ENCODE measurements at places on chromosomes 11 and 22.

GRCh38 chr11:71420455-71421241 lies 27.5 kb downstream of the DHCR7 start:
- no peak overlapping the region for H3K27ac ChIP-seq
- no peak overlapping the region for H3K4me3 ChIP-seq
- H3K27me3 ChIP-seq = no peaks in the 10 kb centered on the region
- no peaks in the 10 kb centered on the region for H3K4me1 ChIP-seq
- no peaks in the 10 kb centered on the region for H3K36me3 ChIP-seq

GRCh38 chr11:131253656-131254151 lies 116.7 kb upstream of the NTM start:
- DNase-seq = no peak
- no peaks in the 10 kb centered on the region for H3K4me1 ChIP-seq

DNA sequence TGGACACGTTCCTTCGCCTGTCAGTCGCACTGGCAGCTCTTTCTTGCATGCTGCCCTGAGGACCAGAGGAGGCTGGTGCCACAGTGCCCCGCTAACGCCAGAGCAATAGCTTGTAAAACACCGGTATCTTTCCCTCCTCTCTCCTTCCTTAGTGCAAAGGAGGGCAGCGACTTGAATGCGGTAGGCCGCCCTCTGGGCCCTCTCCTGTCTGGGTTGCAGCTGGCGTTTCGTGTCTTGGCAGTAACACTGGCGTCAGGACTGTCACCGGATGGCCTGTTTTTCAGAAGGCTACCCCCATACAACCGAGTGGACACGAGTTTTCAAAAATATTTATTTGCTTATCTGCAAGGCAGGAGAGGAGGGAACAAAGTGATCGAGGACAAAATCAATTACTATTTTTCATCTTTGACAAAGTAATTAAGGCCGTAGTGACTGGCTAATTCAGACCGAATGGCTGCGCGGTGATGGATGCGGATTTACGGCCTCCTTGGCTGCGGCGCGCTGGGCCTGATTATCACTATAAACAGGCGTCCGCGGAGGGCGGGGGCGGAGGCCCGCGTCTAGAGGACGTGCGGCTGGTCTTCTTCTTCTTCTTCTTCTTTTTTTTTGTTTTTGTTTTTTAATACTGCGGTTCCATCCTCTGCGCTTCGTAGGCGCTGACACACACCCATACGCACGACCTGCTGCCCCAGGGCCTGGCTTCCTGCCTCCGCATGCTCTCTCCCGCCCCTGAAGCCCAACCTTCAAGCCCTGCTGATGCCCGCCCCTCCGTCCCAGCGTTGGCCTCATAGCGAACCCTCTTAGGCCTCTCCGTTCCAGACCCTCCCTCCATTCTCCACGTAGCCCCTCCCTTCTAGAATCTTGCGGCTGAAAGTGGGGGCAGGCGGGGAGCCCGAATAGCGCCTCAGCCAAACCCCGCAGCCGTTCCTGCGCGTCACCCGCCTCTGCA lies 2.9 kb upstream of the SLC6A5 start:
- H3K27ac ChIP-seq = no peak overlapping the region
- H3K27me3 ChIP-seq = peaks cover 75% of the 10 kb centered on the region
- no peaks in the 10 kb centered on the region for H3K36me3 ChIP-seq
- H3K4me3 ChIP-seq = no peak overlapping the region
- peaks cover 5% of the 10 kb centered on the region for H3K4me1 ChIP-seq

DNA sequence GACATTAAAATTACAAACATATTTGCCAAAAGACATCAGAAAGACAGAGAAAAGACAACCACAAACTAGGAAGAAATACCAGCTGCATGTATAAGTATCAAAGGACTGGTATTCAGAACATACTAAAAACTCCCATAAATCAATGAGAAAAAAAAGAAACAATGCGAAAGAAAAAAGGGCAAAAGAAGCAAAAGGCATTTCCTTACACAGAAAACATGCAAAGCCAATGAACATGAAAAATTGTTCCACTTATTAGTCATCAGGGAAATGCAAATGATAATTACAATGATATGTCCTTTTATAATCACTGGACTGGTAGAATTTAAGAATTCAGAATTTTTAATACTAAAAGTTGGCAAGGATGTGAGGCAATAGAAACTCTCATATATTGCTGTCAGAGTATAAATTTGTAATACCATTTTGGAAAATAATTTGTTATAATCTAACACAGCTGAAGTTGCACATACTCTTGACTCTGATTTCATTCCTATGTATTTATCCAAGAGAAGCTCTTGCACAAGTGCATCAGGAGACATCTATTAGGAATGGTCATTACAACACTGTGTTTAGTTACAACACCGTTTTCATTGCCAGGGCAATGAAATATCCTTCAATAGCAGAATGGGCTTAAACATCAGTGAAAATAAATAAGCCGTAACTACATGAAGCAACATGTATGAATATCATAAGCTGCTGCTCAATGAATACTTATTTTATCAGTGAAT lies 279.7 kb downstream of the SWAP70 start:
- DNase-seq = no peak
- no peak overlapping the region for H3K4me3 ChIP-seq
- H3K27ac ChIP-seq = peak overlapping the region; percentile 7

GRCh38 chr11:120579611-120580031 lies 68.1 kb downstream of the GRIK4 start:
- no peaks in the 10 kb centered on the region for H3K36me3 ChIP-seq
- H3K27me3 ChIP-seq = no peaks in the 10 kb centered on the region
- no peak overlapping the region for H3K27ac ChIP-seq
- H3K4me1 ChIP-seq = no peaks in the 10 kb centered on the region
- DNase-seq = peak; percentile 7

DNA sequence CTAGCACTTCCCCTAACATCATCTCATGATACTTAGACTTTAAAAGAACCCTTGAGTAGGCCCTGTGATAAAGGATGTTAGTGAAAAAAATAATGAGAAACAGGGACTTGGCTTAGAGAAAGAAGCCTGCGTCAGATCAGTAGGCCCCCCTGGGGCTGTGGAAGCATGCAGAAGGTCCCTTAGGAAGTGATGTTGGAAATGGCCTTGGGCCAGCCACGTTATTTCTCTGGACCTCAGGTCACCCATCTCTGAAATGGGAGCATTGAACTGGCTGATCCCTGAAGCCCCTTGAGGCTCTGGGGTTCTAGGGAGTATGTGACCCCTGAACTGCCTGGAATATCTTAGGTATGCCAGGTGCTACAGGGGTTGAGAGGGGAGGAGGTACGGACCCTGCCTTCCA lies 40.2 kb downstream of the MCM5 start:
- no peaks in the 10 kb centered on the region for H3K4me1 ChIP-seq
- no peak for DNase-seq

GRCh38 chr11:45141171-45141570 lies 5.3 kb upstream of the PRDM11 start:
- no peak overlapping the region for H3K27ac ChIP-seq
- no peak for DNase-seq
- no peaks in the 10 kb centered on the region for H3K36me3 ChIP-seq
- H3K27me3 ChIP-seq = no peaks in the 10 kb centered on the region
- no peak overlapping the region for H3K4me3 ChIP-seq
- H3K4me1 ChIP-seq = peaks cover 11% of the 10 kb centered on the region

DNA sequence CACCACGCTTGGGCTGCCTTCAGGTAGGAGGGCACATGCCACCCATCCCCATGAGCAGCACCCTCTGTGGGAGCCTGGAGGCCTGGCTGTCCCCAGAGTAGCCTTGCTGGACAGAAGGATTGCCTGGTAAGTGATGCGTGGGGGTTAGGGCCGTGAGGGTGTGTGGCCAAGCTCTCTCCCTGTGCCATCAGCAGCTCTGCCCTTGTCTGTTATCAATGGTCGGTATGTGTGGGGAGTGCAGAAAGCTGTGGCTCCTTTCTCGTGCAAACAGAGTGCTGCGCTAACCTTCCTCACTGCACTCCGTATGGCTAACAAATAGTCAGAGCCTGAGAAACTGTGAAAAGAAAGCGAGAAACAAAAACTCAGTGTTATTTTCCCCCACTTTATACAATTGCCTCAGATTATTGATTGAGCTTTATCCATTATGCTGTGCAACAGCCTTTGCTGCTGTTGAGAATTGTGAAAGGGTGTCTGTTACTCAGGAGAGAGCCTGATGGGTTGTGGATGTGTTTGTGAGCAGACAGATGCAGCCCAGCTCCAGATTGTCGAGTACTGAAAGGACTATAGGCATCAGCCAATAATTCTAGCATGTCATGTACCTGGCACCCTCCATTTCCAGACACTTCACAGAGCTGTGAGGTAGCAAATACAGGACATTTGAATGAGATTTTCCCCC lies 432.2 kb downstream of the NTM start:
- no peak overlapping the region for H3K27ac ChIP-seq
- no peaks in the 10 kb centered on the region for H3K36me3 ChIP-seq
- H3K4me1 ChIP-seq = no peaks in the 10 kb centered on the region
- no peak overlapping the region for H3K4me3 ChIP-seq
- DNase-seq = no peak

DNA sequence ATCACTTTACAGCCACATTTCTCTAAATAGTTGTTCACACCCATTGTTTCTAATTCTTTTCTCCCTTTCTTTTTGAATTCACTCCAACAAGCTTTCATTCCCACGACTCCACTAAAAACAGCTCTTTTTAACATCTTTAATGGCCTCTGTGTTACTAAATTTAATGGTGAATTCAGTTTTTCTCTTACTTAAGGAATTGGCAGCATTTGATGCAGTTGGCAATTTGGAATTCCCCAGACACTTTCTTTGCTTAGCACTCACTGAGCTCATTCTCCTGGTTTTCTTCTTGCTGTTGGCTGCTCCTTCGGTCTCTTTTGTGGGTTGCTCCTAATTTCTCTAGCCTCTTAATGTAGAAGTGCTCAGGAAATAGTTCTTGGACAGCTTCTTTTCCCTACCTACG lies 40.5 kb upstream of the OR9Q1 start:
- no peak for DNase-seq
- H3K4me3 ChIP-seq = no peak overlapping the region
- no peaks in the 10 kb centered on the region for H3K27me3 ChIP-seq
- H3K4me1 ChIP-seq = no peaks in the 10 kb centered on the region
- H3K36me3 ChIP-seq = no peaks in the 10 kb centered on the region

DNA sequence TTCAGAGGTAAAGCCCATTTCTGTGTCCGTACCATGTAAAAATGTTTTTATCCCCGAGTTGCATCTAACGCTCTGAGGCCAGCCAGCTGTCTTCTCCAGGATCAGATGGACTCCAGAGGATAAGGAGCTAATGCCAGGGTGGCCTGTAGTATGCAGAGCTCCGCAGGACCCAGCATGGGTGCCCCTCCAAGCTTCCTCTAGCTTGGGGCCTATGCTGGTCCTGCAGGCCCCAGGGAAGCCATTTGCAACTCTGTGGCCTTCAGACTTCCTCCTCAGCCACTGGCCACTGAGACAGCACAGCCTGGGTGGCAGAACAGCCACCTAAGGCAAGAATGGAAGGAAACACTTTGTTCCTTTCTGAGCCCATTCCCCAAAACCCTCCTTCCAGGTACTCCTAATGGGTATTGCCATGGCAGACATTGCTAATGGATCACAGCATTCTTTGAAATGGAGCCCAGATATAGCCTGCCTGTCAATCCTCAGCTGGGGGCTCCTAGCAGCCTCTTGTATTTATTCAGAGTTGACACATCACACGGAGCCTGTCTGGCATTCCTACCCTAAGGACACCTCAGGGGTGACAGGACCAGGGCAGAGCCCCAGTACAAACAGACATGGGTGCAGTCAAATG lies 4.7 kb downstream of the ADA2 start:
- H3K36me3 ChIP-seq = no peaks in the 10 kb centered on the region
- no peak overlapping the region for H3K27ac ChIP-seq
- DNase-seq = peak; percentile 32

- no peaks in the 10 kb centered on the region for H3K4me1 ChIP-seq
- peaks cover 19% of the 10 kb centered on the region for H3K27me3 ChIP-seq
- no peak overlapping the region for H3K27ac ChIP-seq
These were observed 149.3 kb downstream of the CACNA1I start for GRCh38 chr22:39719559-39720450.

DNA sequence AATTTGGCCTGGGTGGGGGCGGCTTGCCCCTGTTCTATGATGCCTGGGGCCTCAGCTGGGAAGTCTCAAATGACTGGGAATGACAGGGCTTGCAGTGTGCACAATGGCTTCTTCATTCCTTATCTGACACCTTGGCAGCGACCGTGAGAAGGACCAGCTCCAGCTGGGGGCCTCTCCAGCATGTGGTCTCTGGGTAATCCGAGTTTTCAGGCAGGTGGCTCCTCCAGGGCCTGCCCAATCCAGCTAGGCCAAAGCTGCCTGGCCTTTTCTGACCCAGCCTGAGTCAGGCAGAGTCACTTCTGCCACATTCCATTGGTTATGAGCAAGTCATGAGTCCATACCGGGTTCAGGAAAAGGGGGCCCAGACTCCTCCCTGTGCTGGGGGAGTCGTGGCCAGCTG lies 646.0 kb downstream of the OPCML start:
- H3K36me3 ChIP-seq = no peaks in the 10 kb centered on the region
- H3K4me1 ChIP-seq = no peaks in the 10 kb centered on the region
- no peak overlapping the region for H3K4me3 ChIP-seq
- no peak overlapping the region for H3K27ac ChIP-seq

GRCh38 chr11:3614742-3615171 lies 27.0 kb downstream of the ART5 start:
- peaks cover 21% of the 10 kb centered on the region for H3K4me1 ChIP-seq
- H3K27ac ChIP-seq = peak overlapping the region; percentile 65
- peak; percentile 72 for DNase-seq
- H3K4me3 ChIP-seq = no peak overlapping the region
- no peaks in the 10 kb centered on the region for H3K36me3 ChIP-seq

DNA sequence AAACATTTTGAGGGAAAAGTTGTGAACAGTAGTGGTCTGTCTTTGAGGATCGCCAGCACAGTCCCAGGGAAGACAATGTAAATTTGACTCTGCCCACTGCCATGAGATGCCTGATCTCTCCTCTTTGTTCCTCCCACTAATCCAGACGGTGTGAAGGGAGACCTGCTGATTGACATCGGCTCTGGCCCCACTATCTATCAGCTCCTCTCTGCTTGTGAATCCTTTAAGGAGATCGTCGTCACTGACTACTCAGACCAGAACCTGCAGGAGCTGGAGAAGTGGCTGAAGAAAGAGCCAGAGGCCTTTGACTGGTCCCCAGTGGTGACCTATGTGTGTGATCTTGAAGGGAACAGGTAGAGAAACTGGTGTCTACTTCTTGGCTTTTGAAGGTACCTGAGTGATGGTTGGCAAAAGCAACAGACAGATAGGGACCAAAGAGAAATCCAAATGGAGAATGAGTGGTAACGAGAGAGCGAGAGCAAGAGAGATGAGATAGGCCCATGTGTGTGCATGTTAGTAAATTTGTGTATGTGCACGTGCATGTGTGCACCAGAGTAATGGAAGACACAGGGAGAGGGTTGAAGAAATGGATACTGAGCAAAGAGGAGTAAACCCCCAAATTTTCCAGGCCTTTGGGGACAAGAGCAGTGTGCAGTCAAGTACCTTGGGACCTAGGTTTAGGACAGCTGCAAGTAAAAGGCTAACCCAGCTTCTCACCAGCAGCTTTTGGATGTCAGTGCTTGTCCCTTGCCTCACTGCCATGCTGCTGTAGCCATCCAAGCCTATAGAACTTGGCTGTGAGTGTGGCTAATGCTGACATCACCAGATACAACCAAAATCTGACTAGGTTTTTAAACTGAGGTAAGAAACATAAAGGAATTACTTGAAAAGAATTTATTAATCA lies 1.9 kb downstream of the NNMT start:
- peaks cover 23% of the 10 kb centered on the region for H3K4me1 ChIP-seq
- H3K27ac ChIP-seq = peak overlapping the region; percentile 88
- no peaks in the 10 kb centered on the region for H3K36me3 ChIP-seq
- H3K4me3 ChIP-seq = peak overlapping the region; percentile 53
- no peaks in the 10 kb centered on the region for H3K27me3 ChIP-seq

- H3K27me3 ChIP-seq = no peaks in the 10 kb centered on the region
- H3K36me3 ChIP-seq = peaks cover 97% of the 10 kb centered on the region
- no peak for DNase-seq
- peaks cover 20% of the 10 kb centered on the region for H3K4me1 ChIP-seq
These were observed 56.4 kb downstream of the SGSM3 start for GRCh38 chr22:40426594-40427333.
